NCI-H510A treated with DMSO at 0.1 percent for 48 hours (cell line): ENCODE measurements at places on chromosomes 3 and 15.
A peak's percentile ranks its signal among the peaks of the same experiment; 100 is the strongest.

DNA sequence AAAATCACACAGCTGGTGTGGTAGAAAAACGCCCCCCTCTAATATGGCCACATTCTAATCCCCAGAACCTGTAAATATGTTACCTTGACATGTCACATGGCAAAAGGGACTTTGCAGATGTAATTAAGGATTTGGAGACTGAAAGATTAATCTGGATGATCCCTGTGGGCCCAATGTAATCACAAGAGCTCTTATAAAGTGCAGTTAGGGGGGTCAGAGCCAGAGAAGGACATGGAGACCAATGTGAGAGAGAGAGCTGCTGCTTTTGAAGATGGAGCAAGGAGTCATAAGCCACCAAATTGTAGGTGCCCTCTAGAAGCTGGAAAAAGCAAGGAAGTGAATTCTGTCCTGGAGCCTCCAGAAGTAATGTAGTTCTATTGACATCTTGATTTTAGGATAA lies 152.6 kb downstream of the PEX5L start:
- no peak for DNase-seq

DNA sequence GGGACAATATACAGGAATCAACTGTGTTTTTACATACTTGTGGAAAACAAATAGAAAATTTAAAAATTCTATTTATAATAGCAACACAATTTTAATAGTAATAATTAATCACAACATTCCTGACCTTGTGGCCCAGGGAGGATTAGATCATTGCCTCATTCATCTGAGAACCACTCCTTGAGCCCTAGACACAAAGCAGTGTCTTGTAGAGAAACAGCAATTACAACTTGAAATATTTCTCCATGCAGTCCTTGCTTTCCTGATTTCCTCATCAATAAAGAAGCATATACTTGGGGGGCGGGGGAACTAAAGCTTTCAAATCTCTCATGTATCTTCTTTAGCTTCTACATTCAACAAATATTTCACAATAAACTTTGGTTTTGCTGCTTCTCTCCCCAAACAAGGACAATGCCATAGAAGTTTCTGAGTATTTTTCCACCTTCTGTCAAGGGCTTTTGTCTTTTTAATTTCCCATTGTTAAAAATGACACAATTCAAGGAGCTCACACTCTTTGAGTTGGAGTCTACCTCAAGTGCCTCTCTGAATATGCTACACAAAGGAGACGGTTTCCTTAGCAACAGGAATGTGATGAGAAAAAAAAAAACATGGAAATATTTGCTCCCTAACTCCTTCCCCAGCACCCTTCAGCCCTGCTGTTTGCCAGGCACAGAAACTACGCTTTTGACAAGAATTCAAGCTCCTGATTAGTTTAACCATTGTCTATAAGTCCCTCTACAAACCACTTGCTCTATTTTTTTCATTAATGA lies 118.8 kb downstream of the ARPP21 start:
- DNase-seq, result no peak

- no peak for DNase-seq
These were observed 156.4 kb upstream of the RASGRP1 start for GRCh38 chr15:38720893-38721567.

DNA sequence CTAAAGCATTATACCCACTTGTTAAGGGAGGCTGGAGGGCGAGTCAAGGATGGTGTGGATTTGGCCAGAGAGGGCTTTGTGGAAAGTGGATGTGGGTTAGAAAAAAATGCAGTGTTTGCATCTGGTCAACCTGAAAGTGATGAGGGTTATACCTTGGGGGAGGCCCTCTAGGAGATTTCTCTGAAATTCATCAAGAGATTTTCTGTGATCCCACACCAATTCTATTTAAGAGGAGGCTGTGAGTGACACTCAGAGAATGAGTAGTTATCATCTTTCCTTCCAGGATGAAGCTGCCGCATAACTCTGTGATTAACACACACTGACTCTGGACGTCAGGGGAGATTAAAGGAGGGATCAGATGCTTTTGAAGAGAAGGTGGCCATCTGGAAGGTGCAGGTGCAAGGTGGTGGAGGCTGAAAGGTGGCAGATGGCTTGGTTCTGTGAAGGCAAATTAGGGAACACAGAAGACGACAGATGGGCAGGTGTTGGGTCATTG lies 54.8 kb downstream of the ANAPC13 start:
- peak; percentile 51 for DNase-seq

DNA sequence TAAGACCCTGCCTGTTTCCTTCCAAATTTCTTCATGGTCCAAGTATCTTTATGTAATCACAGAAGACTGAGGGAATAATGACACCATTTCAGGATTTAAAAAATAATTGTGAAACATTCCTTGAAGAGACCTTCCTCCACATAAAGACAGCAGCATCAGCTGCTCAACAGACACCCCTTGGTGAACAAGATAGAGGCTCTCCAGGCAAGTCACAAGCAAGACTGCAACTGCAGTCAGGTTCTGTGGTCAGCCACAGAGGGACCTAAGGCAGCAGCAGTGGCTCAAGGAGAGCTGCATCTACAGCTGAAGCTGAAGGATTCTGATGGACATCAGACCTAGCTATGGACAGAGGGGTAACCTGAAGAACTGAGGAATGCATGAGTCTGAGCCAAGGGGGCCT lies 97.2 kb upstream of the C3orf80 start:
- no peak for DNase-seq

- DNase-seq, result no peak
These were observed 109.4 kb upstream of the MBNL1 start for GRCh38 chr3:152159328-152159727.

- no peak for DNase-seq
These were observed 1.4 kb upstream of the GPR156 start for GRCh38 chr3:120286465-120286864.
